BE2C (cell line): ENCODE measurements at places on chromosomes 13 and 19.

DNA sequence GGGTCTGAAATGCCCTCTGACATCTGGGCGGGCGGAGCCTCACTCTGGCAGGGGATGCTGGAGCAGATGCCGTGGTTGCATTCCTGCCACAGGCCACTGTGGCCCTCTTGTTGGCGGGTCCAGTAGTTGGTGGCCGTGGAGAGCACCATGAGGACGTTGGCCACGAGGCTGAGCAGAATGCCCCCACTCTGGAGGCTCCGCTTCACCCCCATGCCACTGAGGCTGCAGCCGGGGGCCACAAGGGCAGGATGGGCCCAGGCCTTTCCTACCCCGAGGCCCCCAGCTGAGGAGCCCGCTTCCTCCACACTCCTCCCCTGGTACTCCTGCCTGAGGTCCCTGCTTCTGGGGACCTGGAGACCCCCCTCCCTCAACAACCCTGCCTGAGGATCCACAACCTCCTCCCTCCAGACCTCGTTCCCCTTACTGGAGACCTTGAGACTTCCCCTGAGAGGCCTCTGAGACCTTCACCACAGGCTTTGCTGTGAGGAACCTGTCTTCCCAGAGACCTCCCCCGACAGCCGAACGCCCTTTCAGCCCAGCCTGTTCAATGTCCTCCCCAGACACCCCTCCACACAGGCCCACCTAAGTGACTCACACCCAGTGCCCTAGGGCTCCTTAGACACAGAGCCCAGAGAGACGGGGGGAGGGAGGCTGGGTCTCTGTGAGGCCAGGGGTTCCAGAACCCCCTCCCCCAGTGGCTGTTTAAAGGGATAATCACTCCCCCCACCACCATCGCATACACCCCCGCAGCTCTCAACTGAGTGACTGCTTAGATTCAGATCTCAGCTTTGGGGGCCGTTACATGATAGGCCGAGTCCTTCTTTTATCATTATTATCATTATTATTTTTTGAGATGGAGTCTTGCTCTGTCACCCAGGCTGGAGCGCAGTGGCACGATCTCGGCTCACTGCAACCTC, at the start of gene CLDND2:
TSS of gene CLDND2 (minus strand) at position 638 of the 917 bp plus-strand sequence. CDS start at position 212, 426 bp downstream.
- peak; percentile 39 for DNase-seq

DNA sequence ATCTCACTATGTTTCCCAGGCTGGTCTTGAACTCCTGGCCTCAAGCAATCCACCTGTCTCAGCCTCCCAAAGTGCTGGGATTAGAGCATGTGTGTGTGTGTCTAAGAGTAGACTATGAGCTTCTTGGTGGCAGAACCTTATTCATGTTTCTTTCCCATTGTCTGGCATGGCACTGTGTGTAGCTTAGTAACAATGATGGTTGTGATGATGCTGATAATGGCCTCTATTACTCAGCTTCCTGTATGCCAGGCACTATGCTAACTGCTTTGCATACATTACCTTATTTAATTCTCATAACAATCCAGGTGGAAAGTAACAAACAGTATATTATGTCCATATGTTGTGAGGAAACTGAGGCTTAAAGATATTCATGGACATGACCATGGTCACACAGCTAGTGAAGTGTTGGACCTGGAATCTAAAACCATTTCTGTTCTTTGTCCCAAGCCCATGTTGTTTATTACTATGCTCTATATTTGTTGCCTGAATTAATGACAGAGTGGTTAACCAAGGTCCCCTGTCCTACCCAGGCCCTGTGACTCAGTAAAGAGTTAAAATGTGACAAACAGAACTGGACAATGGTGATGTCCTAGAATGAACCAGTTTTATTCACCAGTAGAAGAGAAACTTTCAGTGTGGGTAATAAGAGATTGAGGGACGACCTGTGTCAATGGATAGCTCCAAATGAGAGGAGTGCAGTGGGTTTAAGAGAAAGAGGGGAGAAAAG, 109.6 kb downstream of the KLF5 start:
- DNase-seq, result no peak

DNA sequence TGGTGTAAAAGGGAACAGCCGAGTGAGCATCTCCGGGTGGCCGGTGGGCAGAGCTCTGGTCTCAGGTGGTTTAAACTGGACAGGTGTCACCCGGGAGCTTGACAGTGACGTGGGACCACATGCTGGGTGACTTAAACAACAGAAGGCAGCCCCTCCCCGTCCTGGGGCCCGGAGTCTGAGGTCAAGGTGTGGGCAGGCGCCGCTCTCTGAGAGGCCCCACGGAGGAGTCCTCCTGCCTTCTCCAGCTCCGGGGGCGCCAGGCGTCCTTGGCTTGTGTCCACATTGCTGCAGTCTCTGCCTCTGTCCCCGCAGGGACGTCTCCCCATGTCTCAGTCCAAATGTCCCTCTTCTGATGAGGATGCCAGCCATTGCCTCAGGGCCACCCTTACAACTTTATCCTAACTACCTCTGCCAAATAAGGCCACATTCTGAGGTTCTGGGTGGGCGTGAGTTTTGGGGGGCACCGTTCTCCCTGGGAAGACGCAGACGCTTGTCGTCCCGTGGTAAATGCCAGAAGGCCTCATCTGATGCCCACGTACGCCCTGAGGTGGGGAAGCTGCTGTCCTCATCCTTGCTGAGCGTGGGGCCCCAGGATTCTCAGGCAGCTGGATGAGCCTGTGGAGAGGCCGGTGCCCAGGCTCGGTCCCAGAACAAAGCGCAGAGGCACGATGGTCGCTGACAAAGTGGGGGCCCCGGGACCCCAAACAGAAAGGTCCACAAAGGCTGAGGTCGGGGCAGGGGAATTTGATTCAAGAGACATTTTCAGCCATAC, 12.9 kb downstream of the GZMM start:
- no peak for DNase-seq

- no peak for DNase-seq
These were observed 63.0 kb downstream of the ZNF208 start for GRCh38 chr19:21947775-21948174.

DNA sequence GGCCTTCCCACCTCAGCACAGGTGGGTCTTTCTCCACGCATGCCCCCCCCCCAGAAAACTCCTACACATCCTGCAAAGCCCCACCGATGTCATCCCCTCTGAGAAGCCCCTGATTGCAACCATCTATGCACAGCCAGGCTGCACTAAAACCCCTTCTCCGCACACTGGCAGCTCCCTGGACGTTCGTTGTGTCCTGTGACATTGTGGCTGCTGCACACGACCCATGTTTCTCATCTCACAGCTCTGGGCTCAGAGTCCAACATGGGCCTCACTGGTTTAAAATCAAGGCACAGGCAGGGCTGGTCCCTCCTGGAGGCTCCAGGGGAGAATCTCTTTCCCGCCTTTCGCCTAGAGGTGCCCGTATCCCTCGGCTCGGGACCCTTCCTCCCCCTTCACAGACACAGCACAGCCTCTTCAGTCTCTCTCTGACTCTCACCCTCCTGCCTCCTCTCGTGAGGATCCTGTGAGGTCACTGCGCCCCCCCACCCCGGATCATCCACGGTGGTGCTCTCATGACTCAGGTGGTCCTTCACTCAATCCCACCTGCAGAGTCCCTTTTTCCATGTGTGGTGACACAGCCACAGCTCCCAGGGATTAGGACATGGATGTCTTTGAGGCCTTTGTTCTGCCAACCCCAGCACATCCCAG, 71.2 kb downstream of the GADD45B start:
- no peak for DNase-seq

GRCh38 chr19:288911-289310, 2.3 kb downstream of the PLPP2 start:
- DNase-seq, result no peak

GRCh38 chr19:30862876-30863275, 486.4 kb downstream of the TSHZ3 start:
- DNase-seq, result no peak

GRCh38 chr19:12899891-12900518, 9.0 kb downstream of the GCDH start:
- no peak for DNase-seq

DNA sequence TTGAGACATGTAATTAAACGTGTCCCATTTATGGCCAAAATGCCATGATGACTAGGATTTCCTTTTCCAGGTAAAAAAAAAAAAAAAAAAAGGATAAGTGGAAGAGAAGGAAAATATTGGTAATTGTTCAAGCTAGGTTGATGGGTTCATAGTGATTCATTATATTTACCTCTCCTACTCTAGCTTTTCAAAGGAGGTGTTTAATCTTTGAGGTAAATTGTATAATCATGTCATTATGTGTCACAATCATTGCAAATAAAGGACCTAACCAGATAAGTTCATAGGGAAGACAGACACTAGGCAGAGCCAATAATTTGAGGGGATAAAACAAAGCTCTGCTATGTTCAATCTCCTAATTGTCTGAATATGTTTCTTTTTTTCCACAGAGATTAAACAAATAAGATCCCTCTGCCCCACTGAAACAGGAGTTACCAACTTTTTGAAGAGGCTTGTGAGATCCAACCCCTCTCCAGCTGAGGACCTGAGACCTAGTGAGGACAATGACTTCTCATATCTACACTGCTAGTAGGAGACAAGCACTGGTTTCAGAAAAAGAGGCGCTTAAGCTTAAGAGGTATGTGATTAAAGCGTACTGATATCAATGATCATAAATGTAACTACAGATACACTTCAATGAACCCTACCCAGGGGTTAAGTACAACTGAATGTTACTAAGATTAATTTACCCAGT, 61.4 kb downstream of the USP12 start:
- no peak for DNase-seq

- DNase-seq, result no peak
These were observed 73.9 kb upstream of the OXGR1 start for GRCh38 chr13:97068151-97068550.

- no peak for DNase-seq
These were observed 9.4 kb downstream of the C19orf12 start for GRCh38 chr19:29705706-29706105.

- no peak for DNase-seq
These were observed 1.0 kb downstream of the FNDC3A start for GRCh38 chr13:48976576-48977285.

DNA sequence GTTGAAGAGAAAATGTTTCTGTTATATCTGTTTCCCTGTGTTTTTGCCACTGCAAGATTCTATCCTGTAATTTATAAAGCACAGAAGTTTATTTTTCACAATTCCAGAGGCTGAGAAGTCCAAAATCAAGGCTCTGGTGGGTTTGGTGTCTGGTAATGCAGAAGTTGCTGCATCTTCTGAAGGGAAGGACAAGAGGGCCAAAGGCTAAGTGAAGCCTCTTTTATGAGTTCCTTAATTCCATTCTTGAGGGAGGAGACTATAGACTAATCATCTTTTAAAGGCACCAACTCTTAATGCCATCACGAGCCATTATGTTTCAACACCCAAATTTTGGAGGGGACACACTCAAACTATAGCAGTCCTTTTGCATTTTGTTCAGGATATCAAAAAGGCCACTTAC, 34.1 kb upstream of the WDFY2 start:
- DNase-seq, result no peak

DNA sequence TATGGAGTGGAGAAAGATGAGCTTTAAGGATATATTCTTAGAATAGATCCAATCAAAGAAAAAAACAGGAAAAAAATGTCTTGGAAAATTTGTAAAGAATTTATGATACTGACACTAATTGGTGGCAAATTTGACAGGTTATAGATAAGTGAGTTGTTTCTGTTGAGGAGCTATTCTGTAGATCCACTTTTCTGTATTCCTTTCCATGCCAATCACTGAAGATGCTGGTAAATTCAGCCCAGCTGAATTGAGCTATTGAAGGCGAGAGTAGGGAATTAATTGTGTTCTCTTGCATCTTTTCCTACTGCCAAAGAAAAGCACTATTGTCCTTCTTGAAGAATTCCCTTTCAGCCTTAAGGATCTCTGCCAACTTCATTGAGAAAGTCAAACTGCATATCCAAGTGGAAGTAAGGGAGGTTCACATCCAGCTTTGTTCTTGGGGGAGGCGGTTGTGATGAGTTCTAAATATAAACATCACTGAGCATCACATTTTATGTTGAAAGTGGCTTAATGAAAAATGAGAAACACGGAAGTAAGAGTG, 113.1 kb downstream of the PCDH9 start:
- no peak for DNase-seq

DNA sequence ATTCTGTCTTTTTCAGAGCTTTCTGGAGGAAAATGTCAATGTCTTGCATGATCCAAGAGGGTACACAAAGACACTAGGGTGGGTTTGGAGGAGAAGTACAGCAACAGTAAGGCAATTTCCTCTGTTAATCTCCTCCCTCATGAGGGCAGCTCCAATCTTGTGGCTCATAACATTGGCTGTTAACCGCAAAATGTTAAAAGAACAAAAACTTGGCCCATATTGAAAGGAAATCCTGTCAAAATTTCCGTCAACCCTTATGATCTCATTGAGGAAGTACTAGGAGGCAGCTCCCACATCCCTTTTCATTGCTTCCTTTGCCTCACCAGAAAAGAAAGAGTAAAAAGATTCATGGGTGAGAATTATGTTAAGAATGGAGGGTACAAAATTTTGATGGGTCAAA, 11.6 kb downstream of the OXGR1 start:
- no peak for DNase-seq

GRCh38 chr13:75442736-75443234, 39.2 kb downstream of the TBC1D4 start:
- DNase-seq, result no peak

GRCh38 chr13:113397608-113398425, 33.9 kb upstream of the GRTP1 start:
- no peak for DNase-seq

GRCh38 chr13:84865783-84866221, 933.4 kb downstream of the SLITRK6 start:
- DNase-seq, result peak; percentile 66

GRCh38 chr13:110308656-110309359, 1.7 kb downstream of the COL4A2 start:
- no peak for DNase-seq

GRCh38 chr19:12788042-12788681, 3.1 kb upstream of the JUNB start:
- DNase-seq, result no peak

- DNase-seq, result no peak
These were observed 44.0 kb downstream of the SUGP2 start for GRCh38 chr19:18989316-18989715.

DNA sequence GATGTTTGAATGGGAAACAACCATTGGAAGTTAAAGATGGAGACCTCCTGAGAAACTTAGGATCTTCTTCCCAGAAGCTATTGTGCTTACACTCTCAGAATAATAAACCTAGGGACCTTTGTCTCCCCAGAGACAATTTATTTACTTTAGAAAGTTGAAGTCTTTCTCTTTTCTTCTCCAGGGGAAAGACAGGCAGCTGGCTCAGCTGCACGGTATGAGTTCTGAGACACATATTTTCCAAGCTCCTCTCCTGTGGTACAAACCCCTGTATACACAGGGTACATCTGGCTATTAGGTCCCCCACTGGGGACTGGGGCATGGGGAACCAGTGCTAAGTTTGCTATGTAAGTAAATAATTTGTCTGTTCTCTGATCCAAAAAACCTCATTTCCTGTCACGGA, 67.5 kb upstream of the POSTN start:
- DNase-seq, result no peak

DNA sequence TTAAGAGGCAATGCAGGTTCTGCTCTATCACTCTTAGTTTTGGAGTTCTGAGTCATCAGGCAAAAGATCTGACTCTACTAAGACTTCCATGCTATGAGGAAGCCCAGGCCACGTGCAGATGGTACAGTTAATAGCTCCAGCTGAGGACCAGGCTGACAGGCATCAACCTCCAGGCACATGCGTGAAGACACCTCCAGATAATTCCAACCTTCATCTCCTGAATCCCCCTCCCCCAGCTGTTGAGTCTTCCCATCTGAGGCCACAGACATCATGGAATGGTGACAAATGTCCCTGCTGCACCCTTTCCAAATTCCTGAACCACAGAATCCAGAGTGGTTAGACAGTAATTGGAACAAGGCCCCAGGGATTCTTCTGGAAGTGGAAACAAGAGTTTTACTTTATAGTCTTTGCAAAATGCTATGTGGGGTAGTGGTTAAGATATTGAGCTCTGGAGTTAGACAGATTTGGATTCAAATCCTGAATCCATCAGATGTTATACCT, 183.8 kb downstream of the KLF5 start:
- no peak for DNase-seq
